ENCODE measurements at places on chromosomes 3 and 15.
A peak's percentile ranks its signal among the peaks of the same experiment; 100 is the strongest.

DNA sequence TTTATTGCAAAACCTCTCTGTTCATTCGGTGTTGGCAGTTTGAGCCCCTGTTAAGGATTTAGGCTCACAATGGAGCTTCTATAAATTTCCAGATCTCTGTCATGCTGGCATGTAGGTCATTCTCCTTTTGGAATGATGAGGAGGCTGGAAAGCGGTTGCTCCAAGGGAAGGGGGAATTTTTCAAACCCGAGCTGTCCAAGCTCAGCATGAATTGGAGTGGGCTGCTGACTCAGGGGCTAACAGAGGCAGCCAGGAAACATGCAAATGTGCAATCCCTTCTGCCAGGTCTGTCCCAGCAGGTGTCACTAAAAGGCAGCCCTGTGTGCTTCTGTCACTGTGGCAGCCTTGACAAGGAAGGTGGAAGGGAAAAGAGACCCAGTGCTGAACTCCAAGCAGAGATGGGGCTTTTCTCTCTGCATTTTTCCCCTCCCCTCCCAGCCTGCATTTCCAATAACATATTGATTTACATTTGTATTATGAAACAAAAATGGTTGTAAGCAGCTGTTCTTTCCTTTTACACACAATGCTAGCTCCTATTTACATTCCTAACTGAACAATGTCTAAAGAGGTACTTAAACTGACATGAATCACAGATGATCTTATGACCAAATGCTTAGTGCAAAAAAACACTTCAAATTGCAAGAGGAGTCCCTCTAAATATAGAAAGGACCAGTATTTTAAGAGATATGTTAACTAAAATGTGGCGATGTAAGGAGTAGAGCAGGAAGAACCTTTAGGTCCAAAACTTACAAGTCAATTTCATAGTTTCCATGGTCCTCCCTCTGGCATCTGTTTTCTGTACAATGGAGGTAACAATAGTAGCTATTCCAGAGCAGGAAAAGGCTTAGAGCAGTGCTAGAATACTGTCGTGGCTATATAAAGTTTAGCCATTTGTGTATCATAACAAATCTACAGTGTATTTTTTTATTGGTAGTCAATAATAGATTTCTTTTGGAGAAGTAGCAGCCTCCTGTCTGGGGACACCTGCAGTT lies 84.5 kb upstream of the ATP10A start:
- DNase-seq, result no peak

- no peak for DNase-seq
These were observed 209.2 kb downstream of the TBL1XR1 start for GRCh38 chr3:176987901-176988650.

DNA sequence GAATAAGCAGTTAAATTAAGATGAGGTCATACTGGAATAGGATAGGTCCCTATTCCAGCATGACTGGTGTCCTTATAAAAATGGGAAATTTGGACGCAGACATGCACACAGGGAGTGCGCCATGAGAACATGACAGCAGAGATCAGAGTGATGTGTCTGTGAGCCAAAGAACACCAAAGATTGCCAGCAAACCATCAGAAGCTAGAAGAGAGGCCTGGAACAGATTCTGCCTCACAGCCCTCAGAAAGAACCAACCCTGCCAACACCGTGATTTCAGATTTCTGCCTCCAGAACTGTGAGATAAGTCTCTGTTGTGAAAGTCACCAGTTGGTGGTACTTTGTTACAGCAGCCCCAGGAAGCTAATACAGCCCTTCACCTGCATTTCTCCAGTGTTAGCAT lies 34.7 kb downstream of the EPHB1 start:
- no peak for DNase-seq

DNA sequence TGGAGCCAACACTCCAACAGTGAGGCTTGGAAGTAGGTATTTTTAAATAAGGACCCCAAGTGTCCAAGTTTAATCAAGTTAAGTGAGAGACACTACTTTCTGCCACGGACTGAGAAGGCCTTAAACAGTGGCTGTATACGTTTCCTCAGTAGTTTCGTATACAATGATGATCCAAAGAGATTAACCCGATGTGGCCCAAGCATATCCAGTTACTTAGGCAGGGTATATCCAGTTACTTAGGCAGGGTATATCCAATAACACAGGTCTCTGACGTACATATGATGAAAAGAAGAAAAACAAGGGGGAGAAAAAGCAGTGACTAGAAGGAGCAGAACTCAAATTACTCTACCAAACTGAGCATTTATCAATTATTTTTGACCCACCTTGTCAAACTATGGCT lies 591.4 kb downstream of the FOXP1 start:
- no peak for DNase-seq

DNA sequence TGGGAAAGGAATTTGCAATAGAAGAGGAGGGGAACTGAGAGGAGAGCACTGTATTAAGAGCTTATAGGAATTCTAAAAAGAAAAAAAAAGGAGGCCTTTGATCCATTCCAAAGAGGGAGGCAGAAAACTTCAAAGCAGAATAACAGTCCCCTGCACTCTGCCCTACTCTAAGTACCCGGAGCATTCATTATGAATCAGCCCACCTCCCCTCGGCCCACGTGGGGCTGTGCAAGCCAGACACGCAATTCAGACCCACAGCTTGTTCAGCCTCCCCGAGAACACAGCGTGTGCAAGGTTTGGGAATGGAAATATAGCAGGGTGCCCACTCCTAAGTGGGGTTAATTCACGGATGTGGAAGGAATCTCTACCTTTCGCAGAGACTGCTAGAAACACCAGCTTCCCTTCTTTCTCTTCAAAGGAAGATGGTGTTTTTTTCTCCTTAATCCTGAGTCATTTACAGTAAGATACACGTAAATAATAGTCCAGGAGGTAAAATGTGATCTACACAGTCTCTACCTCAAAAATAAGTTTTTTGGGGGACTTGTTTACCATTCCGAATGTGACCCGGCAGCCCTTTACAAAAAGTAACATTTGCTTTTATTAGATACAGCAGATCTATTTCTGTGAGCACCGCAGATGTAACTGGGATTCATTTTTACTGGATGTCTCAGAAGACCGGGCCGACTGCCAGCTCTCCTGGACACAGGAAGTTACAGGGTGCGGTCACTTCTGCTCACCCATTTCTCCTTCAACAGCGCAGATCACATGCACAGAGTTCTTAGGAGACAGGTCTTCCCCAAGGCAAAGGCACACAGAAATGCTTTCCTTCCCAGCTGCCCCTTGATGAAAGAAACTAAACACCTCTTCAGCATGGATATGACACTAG lies 768.5 kb upstream of the CFAP20DC start:
- peak; percentile 47 for DNase-seq

GRCh38 chr3:73656241-73656890 lies 31.6 kb upstream of the PDZRN3 start:
- DNase-seq, result no peak

- DNase-seq, result no peak
These were observed 76.0 kb upstream of the SEC13 start for GRCh38 chr3:10396931-10397330.

- no peak for DNase-seq
These were observed 232.0 kb upstream of the STT3B start for GRCh38 chr3:31300456-31301443.

DNA sequence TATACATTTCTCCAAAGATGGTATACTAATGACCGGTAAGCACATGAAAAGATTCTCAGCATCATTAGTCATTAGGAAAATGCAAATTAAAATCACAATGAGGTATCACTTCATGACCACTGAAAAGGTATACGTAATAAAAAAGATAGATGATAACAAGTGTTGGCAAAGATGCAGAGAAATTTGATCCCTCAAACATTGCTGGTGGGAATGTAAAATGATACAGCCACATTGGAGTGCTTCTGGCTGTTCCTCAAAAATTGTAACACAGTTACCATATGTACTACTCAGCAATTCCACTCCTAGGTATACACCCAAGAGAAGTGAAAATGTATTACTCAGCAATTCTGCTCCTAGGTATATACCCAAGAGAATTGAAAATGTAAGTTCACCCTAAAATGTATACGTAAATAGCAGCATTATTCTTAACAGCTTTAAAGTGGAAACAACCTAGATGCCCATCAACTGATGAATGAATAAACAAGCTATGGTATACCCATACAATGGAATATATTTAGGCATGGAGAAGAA lies 25.0 kb upstream of the KY start:
- no peak for DNase-seq

DNA sequence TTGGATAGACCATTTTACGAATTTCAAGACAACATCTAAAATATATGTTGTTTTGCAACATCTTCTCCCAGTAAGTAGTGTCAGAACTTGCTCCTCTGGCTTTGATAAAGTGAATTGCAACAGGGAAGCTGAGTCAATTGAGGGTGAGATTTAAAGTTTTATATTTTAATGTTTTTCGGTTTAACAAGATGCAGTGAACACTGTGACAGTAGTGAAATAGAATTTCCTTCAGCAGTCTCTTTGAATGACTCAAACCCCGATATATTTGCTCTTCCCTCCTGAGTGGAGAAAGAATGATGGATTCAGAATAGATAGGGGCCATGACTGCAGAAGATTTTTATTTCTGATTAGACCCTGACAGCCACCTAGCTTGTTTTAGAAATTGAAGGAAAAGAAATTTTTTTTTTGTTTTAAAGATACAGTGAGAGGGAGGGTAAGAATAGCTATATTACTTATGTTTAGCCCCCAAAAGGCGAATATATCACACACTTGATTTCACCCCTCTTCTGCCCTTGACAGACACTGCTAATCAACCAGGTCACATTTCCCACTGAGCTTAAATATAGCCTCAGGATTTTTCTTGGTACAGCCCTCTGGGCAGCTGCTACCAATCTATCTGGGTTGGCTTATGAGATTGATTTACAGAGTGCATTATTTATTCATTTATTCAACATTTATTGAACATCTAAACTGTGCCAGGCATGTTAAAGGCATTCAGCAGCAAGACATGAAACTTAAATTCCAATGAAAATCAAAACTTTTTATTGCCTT lies 183.3 kb upstream of the ADAMTS9 start:
- DNase-seq, result no peak

- DNase-seq, result no peak
These were observed 10.9 kb downstream of the PXYLP1 start for GRCh38 chr3:141242377-141243092.

GRCh38 chr3:15327941-15328340 lies 4.4 kb downstream of the SH3BP5 start:
- DNase-seq, result no peak

DNA sequence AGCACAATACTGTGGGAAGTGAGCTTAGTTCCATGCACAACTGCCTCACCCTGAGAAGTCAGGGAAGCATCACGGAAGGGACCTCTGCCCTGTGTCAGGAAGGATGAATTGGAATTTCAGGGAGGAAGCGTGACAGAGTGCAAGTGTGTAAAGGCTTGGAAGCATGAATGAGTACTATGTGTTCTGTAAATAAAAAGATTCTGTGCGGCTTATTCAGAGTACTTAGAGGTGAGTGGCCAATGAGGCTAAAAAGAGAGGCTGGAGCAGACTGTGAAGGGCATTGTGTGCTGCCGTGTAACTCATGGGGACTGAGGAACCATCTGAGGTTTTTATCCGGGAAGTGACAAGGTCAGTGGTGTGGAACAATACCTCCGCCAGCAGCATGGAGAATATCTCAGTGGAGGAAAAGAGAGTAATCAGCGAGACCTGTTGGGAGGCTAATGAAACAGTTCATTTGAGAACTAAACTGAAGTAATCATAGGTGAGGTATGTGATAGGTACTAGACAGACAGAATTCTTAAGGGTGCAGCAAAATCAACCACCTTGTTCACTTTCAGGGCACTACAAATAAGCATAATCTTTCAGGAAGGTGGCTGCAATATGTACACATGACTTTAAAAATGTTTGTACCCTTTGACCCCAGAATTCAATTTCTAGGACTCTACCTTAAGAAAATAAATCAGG lies 64.9 kb upstream of the SPRED1 start:
- DNase-seq, result no peak

DNA sequence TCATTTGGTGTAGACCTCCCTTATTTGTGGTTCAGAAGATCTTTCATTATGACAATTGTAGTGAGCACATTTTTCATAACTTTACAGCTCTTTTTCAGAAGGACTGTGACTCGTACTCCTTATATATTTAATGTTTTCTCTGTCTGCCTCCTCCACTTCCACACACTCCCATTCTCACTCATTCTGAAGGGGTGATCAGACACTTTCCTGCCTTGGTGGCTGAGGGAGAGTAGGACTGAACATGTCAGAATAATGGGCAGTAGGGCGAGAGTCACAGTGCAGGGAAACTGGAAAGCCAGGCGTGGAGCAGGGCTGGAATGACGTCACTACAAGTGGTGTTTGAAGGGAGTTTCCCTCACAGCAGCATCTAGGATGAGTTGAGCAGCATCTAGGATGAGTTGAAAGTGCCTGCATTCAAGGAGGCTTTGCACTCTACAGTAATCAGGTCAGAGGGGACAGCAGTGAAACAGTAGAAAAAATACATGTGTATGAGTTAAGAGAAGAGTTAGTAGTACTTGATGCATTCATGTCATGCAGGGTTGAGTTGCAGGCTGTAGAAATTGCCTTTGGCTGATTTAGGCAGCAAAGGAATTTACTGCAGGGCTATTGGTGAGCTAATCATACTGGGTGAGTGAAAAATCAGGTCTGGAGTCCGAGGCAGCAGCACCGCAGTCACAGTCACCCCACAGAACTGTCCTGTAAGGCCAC lies 36.3 kb upstream of the FBXL22 start:
- DNase-seq, result no peak

- no peak for DNase-seq
These were observed 8.9 kb downstream of the RFX7 start for GRCh38 chr15:56234804-56235203.

DNA sequence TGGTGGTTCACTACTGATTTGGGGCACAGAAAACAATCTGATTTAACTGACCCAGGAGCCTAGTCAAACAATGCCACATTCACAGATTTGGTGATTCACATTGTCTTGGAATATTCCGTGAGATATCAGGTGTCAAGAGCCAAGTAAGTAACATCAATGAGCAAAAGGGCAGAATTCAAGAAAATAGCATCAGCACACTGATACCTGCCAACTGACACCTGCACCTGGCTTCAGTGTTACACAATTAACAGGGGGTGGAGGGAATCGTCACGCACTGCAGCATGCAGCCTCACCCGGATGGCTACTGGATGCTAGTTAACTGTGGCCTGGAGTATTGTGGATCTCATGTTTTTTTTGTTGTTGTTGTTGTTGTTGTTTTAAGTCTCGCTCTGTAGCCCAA lies 17.6 kb downstream of the CCNL1 start:
- no peak for DNase-seq

DNA sequence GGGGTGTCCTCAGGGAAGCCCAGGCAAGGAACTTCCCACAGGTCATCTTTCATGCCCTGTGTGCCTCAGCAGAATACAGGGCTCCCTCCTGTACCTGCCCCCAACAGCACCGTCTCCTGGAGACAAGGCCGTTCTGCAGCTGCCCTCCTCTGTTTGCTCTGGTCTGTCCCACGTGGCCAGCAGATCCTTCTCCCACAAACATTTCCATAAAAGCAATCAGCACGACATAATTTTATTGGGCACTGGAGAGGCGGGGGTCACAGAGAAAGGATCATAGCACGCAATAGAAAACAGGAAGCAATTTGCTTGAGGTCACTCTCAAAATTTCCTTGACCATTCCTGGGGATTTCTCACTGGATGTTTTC lies 29.4 kb downstream of the STARD5 start:
- no peak for DNase-seq

DNA sequence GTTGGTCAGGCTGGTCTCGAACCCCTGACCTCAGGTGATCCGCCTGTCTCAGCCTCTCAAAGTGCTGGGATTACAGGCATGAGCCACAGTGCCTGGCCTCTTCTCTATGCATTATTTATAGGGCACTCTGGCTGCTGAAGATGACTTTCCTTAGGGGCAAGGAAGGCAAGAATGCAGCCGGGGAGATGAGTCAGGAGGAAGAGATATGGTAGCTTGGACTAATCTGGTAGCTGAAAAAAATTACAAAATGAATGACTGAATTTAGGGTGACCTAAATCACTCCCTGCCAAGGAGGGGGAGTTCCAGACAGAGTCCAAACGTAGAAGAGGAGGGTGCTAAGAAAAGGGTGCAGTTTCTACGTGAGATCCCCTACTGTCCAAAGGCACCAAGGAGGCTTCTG lies 14.2 kb downstream of the RHCG start:
- DNase-seq, result no peak
